ENCODE measurements at places on chromosomes 7 and 10.

DNA sequence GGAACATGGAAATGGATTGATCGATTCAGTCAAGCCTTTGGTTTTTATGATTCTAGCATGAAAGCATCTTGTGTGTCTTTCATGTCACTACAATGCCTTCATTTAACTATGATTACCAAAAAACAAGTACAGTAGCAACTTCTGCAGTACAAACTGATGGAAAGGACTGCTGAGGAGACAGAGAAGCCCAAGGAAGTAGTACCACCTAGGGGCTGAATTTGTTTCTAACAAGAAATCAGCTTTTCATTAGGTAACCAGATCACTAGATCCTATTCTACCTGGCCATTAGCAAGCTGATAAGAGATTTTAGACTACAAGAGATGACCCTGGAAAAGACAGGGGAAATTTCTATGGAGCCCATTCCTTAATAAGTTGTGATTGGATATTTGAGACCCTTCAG is 3.2 kb upstream of the IFIT1 start:
- DNase-seq: no peak

- no peak for DNase-seq
Observed at GRCh38 chr7:99267481-99267840, 5.2 kb upstream of the MYH16 start.

DNA sequence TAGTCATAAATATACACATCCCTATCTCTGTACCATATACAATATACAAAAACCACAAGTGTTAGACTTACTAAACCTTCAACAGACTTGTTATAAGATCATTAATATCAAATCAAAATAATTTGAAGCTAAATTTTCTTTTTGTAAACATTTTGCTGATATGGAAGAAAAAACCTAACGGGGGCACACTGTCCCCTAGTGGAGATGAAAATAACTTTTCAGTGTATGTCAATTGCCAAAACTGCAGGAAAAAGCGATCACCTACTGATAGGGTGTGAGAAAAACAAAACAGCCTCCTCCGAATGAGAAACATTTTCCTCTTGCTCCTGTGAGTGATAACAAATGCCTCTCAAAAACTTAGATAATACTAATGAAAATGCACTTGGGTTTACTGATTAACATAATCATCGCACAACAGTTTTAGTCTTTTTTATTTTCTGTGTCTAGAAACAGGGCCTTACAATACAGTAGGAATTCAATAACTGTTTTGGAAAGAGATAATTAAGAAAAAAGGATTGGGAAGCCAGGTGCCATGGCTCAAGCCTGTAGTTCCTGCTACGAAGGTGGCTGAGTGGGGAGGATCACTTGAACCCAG is 322.7 kb downstream of the CRPPA start:
- DNase-seq: no peak

- no peak for DNase-seq
Observed at GRCh38 chr10:10208196-10208595, 809.5 kb upstream of the CELF2 start.

DNA sequence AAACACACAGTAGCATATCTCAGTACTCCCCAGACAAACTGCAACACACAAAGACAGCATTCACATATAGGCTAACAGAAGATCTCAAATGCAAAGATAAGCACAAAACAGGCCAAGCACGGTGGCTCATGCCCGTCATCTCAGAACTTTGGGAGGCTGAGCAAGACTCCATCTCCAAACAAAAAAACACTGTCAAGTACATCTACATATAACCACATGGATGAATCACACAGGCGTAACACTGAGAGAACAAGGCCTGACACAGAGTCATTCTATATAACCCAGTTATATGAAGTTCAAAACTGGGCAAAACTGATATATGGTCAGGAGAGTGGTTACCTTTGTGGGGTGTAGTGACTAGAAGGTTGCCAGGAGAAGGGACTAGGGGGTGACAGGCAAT is 506.4 kb downstream of the KCNMA1 start:
- DNase-seq: no peak

GRCh38 chr7:17255926-17256325 is 42.5 kb upstream of the AHR start:
- no peak for DNase-seq

- DNase-seq: no peak
Observed at GRCh38 chr7:37205451-37205850, 243.2 kb downstream of the ELMO1 start.

DNA sequence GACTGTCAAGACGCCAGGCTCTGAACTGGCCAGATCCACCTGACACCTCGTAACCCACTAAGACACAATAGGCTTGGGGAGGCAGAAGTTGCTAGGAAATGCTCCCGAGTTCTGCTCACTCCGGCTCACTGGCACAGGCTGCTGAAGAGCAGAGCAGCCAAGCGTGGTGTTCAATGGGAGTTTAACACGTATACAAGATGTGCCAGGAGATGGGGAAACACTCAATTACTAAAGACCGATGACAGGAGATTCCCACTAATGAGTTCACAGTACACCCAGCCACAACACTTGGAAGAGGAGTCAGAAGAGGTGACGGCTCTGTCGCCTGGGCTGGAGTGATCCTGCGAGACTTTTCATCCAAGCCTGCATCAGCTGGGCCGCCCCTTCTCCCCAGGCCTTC is 303.4 kb downstream of the GFRA1 start:
- no peak for DNase-seq

DNA sequence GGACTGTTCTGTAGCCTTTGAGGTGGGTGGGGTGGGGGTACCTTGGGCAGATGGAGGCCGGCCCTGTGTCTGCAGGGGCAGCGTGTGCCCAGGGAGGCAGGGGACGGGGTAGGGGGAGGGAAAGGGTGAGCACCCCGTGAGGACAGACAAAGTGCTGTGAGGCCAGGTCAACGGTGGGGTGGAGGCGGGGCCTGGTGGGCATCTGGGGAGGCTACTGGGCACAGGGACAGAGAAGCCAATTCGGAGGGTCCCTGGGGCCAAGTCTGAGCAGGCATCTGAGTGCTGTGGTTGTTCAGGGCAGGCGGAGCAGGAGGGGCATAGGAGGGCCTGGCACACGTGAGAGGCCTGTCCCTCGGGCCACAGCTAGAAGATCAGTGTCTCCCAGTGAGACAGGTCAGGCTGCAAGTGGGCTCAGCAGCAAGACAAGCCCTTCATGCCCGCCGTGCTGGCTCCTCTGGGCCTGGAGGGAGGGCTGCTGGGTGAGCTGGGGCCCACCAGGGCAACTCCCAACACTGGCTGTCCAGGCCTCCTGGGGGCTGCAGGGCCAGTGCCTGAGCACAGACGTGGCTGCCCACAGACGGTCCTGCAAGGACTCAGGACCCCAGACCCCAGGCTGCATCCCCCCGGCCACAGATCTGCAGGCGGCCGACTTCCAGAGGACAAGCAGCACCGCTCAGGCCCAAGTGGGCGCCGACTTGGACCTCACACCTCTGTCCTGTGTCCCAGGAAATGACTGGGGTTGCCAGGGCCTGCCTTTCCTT is 26.4 kb upstream of the KNDC1 start:
- no peak for DNase-seq

DNA sequence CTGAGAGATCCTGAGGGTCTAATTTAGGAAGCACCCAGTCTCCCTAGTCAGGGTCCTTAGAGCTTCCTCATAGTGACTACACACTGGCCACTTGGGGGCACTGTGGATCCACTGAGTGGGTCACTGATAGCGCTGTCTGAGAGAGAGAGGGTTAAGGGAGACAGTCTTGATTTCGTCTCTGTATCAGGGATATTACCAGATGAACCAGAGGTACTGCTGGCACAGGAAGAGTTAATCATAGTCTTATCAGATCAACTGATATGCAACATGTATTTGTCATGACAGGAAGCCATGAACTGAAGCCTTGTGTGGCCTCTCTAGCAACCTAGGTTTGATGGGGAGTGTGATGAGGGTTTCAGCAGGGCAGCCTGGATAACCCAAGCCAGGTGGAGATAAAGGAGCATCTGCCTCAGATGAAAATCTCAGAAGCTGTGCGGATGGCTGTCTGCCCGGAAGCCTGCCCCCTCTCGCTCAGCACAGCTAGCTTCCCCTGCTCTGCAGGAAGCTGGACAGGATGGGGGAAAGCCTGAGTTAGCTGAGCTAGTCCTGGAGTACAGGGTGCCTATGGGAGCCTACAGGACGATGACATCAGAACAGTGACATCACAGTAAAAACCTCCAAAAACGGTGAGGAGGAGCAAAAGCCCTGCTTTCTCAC is 214.0 kb upstream of the PRSS1 start:
- peak; percentile 74 for DNase-seq

DNA sequence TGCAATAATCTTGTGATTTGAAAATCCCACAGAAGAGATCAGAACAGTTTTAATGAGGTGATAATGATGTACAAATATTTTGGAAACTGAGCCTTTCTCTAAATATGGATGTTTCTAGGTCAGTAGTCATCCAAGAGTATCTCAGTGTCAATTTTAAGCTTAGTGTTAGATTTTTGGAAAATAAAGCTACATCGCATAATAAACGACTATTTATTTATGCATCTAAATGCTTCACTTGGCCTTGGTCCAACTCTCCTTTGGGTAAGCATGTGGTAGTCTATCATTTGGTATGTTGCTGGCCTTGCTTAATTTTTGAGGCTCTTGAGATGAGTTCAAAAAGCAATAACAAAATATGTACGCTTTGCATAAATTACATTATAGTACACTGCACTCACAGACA is 5.4 kb upstream of the PPP1R9A start:
- DNase-seq: no peak

DNA sequence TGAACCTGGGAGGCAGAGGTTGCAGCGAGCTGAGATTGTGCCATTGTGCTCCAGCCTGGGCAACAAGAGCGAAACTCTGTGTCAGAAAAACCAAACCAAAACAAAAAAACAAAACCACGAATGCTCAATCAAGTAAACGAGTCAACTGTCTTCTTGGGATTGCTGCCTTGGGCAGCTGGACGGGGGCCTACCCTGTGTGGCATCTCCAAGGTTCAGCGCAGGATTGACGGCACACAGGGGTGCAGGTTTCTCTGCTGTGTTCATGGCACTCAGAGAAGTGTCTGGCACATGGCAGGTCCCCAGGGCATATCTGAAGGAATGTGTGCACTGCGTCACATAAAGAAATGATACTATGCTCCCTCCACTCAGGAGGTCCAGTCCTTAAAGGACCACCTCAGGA is 25.2 kb upstream of the CRYGN start:
- DNase-seq: no peak

GRCh38 chr10:125125951-125126735 is 34.2 kb downstream of the CTBP2 start:
- DNase-seq: no peak

DNA sequence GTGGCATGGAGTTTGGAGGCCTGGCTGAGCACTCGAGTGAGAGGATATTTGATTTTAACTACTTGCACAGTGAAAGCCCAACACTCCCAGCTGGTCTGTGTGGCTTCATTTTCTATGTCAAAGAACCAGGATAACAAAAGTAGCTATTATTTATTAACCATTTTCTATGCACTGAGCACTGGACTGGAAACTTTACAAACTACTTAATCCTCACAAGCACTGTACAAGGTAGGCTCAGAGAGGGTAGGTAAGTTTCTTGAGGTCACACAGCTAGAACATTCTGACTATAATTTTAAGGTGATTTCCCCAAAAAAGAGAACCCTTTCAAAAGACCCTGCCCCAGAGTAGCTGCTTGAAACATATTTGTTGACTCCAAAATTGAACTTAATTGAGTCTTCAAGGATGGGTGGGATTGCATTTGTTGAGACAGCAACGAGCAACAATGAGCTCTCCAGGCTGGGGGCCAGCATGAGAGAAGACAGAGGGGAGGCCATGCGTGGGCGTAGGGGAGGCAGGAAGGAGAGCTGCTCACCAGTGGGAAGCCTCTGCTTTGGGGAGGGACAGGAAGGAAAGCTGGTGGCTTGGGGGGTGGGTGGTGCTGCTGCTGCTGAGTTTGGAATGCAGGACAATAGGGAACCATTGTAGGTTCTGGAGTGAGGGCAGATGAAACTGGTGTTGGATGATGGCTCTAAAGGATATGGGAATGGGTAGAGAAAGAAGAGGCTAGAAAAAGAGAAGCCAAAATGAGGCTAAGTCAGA is 31.5 kb downstream of the FAM241B start:
- DNase-seq: no peak

DNA sequence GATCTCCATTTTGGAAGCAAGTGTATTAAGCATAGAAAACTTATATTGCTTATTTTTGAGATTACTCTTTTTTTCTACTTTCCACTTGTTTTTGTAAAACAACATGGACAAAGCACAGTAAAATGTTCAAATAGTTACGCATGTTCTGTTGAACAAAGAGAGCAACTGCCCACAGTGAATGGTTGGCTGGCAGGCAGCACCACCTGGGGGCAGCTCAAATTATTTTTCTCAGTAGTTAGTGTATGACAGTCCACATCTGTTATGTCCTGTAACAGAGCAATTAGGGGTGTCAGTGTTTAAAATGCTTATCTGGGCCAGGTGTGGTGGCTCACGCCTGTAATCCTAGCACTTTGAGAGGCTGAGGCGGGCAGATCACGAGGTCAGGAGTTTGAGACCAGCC is 46.1 kb upstream of the CACUL1 start:
- peak; percentile 6 for DNase-seq
